ENCODE measurements at places on chromosomes 4 and X.
A peak's percentile ranks its signal among the peaks of the same experiment; 100 is the strongest.

DNA sequence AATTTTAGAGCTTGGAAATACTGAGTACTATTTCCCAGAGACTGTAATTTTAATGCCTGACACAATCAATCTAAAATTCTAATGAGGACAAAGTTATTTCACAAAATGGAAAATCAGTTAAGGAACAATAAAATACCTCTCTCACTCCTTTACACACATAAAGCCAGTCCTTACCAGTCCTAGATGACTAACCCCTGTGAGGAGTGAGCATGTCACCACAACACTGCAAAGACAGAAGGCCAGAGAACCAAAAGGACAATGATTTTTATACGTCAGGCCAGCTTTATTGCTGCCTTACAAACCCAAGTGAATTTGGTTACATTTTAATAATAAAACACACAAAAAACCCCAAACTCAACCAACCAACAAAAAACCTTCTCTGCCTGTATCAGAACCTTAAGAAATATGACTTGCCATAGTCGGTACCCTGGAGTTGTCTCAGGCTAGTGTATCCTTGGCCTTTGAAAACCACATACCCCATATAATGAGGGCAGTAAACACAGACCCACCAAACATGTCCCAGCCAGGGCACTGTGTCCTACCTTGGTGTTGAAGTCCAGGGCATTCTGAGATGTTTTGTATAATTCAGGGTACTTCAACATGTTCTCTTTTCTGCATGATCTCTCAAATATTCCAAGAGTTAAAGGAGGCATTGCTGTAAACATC, 57.6 kb downstream of the SHISA3 start:
- DNase-seq: no peak

DNA sequence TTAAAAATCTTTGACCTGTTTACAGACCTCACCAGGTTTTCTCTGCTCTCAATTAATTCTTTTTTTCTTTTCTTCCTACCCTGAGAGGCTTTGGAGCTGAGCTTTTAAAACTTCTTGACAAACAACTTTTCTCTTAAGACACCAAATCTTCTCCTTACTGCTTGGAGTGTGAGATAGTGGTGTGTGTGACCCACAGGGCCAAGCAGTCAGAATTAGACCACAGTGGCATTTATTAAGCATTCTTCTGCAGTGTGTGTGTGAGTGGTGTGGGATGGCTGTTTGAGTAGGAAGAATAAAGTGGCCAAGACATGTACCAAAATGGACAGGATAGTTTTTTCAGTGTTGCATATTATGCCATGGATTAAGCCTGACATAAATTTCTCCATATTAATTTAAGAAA, 665.1 kb downstream of the RAPGEF2 start:
- no peak for DNase-seq

- DNase-seq: no peak
Observed at GRCh38 chrX:46715530-46715929, 43.4 kb downstream of the SLC9A7 start.

- no peak for DNase-seq
Observed at GRCh38 chr4:8473198-8473919, 32.8 kb downstream of the TRMT44 start.

DNA sequence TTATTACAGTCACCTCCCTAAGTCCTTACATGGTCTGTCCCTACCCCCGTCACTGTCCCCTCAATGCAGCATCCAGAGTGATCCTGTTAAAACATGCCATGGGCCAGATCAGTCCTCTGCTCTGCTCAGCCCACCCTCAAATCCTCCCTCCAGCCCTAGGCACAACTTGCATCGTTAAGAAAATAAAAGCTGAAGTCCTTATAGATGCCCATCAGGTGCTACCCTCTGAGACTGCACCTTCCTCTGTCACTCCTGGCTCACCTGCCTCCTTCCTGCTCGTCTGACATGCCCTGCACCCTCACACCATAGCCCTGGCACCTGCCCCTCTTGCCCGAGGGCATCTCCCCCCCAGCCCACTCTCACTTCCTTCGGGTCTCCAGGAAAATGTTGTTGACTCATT, 4.1 kb downstream of the STK32B start:
- DNase-seq: no peak

DNA sequence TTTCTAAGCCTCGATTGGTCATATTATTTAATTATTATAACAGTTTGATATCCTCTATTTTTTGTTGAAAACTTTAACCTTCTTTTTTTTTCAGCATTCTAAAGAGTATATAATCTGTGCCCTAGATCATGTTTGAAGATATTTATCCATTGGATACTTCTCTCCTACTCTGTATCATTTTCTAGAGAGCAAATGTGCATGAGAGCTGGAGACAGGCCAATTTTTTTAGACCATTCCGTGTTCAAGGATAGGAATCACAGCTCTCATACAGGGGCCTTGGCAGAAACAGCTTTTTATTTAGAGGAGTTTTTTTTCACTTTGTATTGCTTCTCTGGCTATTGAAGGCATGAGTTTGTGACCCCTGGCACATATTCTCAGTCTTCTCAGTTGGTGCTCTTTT, 57.7 kb upstream of the TBC1D14 start:
- DNase-seq: no peak

- no peak for DNase-seq
Observed at GRCh38 chr4:153679486-153679885, 4.6 kb upstream of the TLR2 start.

DNA sequence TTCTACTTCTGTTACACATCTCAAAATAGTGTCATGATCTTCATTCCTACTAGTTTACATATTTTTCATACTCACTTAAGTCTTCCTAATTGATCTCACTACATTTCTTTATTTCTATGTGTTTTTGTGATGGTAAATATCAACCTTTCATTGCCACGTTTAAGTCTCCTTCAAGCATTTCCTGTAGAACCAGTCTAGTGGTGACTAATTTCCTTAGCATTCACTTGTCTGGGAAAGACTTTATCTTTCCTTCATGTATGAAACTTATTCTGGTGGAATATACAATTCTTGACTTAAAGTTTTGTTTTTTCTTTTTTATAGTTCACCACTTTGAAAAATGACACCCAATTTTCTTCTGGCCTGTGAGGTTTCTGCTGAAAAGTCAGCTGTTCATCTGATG, 181.4 kb upstream of the NEIL3 start:
- peak; percentile 60 for DNase-seq

- DNase-seq: no peak
Observed at GRCh38 chr4:81531410-81531809, 59.7 kb upstream of the RASGEF1B start.

DNA sequence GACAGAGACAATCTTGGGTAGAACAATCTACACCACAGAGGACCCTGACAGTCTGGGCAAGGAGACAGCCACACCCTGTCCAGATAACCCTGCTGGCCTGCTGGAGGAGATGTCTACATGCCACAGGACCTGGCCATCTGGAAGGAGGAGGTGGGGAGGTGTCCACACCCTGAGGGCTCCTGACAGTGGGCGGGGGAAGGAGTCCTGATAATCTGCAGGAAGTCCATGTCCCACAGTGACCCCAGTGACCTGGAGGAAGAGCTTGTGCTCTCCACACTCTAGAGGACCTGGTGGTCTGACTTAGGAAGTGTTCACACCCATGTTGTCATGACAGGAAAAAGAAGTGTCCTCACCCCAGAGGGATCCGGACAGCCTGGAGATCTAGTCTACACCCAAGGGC, 5.5 kb downstream of the SUV39H1 start:
- no peak for DNase-seq

DNA sequence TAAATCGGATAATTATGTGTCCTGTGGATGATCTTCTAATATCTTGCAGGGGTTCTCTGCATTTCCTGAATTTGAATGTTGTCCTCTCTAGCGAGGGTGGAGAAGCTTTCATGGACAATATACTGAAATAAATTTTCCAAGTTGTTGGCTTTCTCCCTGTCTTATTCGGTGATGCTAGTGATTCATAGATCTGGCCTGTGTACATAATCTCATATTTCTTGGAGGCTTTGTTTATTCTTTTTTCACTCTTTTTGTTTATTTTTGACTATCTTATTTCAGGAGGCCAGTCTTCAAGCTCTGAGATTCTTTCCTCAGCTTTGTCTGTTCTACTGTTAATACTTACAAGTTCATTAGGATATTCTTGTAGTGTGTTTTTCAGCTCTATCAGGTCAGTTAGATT, 20.7 kb upstream of the CLGN start:
- DNase-seq: no peak

DNA sequence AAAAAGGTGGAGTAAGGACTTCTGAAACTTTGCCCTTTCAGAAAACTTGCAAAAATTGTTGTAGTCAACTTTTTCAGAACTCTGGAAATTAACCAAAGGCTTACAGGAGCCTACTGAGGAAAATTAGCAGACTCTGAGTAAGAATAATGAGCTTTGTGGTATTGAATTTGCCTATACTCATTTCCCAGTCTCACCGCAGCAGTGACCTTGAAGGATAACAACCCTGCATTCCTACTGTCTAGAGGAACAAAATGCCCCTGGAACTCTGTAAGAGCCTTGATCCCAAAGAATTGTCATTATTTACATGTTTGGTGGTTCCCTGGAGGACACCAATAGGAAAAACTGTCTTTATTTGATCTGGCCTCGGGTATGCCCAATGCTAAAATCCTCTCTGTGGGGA, 57.9 kb downstream of the MND1 start:
- no peak for DNase-seq

Data from dermis blood vessel endothelial cell (primary cell).